ENCODE measurements at places on chromosomes 1 and 21.

- no peak for DNase-seq
Observed at GRCh38 chr1:234427950-234428646, 50.9 kb downstream of the TARBP1 start.

DNA sequence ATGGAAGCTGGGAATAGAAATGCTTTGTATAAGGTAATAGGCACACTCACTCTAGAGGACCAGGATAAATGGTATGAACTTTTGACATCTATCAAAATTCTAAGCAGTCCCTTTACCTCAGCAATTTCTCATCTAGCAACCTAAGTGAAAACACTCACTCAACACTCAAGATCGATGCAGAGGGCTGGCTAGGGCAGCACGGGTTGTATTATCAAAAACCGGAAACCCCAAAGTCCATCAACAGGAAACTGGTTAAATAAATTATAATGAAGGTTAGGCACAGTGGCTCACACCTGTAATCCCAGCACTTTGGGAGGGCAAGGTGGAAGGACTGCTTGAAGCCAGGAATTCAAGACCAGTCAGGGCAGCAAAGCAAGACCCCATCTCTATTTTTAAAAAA is 9.4 kb downstream of the USP48 start:
- no peak for DNase-seq

- no peak for DNase-seq
Observed at GRCh38 chr1:31792116-31792515, 23.7 kb downstream of the SPOCD1 start.

GRCh38 chr1:47208374-47208850 is 18.6 kb upstream of the PDZK1IP1 start:
- DNase-seq, result no peak

- no peak for DNase-seq
Observed at GRCh38 chr1:61487801-61488200, 237.1 kb downstream of the TM2D1 start.

- no peak for DNase-seq
Observed at GRCh38 chr1:85569737-85570404, 10.7 kb upstream of the CCN1 start.

- no peak for DNase-seq
Observed at GRCh38 chr1:158310623-158311022, 20.7 kb downstream of the CD1B start.

DNA sequence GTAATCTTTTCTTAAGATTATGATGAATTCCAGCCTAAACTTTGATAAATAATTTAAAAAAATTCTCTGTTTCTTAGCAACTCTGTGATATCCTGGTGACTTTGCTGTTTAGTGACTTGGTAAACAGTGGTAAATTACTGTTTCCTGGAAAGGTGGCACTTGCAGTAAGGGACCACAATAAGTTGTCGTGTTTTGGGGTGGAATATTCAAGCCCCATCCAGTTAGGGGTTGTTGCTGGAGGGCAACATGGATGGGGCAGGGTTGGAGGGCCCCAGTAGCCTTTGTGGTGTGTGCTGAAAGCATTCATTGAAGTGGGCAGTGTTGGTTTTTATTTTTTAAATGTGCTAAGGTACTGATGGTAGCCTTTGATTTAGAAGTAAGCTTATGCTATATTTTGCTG is 30.3 kb downstream of the PRDM2 start:
- no peak for DNase-seq

GRCh38 chr21:28325618-28326017 is 667.1 kb downstream of the LTN1 start:
- DNase-seq, result no peak

DNA sequence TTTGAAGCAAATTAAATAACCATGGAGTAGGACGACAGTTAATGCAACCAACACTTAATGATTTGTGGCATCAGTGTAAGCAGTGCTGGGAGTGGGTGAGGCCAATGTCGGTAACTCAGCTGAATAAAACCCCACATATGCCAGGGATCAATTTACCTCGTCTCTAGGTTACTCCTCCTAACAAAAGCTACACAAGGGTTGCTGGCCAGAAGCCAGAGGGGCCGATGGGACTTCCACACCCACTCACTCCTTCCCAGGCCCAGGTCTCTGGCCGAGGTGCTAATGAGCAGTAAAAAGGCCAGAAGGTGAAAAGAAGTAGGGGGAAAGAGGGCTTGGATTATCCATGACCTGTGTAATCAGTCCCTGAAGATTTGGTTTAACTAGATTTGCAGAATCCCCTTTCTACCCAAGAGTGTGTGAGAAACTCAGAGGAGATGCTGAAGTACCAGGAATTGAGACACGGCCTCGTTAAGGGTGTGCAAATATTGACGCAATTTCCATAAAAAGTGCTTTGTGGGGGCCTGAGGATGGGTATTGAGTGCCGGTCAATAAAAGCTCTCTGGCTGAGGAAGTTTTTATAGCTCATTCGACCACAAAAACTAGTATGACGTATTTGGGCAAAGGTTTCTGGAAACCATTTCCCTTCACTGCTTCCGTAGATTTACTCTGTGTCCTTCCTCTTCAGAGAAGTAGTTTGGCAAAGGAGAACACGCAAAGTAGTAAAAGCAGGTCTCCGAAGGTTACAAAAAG is 145.5 kb downstream of the TBX15 start:
- DNase-seq, result no peak

- no peak for DNase-seq
Observed at GRCh38 chr1:155649676-155650075, 38.9 kb downstream of the YY1AP1 start.

DNA sequence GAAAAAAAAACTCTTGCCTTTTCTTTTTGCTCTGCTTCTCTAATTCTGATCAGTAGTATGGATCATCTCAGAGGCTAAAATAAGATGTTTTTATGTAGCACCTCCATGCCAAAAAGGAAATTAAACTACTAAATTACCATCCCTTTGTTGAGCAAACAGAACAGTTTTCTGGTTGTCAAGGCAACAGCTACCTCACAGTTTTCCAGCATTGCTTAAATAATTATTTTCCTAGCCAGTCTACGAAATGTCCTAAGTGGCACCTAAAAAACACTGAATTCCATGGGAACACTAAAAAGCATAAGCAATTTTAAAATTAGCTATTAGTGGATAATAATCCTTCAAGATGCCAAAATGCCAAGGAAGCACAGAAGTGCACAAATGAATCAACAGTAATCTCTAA is 61.7 kb downstream of the ARID4B start:
- DNase-seq, result no peak

DNA sequence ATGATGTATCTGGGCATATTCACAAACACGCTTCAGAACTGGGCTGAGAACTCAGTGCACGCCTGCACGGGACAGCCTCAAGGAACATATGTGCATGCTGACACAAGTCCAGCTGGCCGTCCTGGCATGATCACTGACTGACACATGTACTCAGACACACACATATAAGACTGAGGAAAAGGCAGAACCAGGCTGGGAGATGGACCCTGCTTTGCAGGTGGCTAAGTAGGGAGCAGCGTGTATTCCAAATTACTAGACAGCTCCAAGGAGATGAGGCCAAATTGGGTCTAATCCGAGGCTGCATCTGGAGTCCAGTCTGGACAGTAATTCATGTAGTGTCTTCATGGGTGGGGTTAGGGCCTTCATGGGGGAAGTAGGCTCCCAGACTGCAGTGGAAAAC is 41.4 kb upstream of the GJB5 start:
- no peak for DNase-seq

DNA sequence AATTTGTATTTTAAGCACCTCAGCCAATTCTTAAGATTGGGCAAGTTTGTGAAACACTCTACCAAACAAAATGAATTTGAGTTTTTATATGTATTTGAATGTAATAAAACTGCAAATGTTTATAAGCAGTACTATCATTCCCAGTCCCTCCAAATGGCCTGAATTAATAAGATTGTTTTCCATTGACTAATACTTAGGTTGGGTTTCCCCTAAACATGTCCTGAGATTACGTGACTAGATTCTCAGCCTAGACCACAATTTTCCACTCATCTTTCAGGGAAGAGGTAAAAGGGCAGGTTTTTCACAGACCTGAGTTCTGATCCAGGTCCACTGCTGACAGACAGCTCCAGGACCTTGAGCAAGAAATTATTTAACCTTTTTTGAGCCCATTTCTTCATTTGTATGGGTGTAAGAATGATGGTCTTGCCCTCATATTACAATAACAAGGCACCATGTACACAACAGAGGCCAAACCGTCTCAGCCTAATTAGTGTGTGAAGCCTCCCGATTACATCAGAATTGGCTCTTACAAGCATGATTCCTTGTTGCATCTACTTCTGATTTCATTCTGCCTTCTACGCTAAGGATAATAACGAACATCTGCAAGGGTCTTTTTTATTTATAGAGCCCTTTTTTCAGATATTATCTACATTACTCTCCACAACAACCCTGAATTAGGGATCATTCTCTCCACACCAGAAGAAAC is 51.2 kb downstream of the BEND5 start:
- DNase-seq, result no peak

DNA sequence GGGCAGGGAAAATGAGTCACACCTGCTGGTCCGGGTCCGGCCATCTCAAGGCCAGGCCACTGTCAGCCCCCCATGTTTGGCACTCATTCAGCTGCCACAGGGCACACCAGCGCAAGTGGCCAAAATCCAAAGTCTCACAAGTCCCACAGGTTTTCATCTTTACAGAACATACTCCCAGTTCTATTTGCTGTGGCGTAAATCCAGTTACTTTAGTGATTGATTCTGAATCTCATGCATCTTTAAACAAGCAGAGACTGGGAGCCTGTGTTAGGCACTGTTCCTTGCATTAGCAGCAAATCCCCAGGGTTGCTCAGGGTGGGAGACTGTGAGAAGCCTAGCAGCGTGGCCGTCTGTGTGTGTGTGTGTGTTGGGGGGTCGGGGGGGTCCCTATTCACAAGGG is 1.1 kb upstream of the SLC2A5 start:
- no peak for DNase-seq

GRCh38 chr1:90715309-90715708 is 1.8 kb downstream of the BARHL2 start:
- no peak for DNase-seq

DNA sequence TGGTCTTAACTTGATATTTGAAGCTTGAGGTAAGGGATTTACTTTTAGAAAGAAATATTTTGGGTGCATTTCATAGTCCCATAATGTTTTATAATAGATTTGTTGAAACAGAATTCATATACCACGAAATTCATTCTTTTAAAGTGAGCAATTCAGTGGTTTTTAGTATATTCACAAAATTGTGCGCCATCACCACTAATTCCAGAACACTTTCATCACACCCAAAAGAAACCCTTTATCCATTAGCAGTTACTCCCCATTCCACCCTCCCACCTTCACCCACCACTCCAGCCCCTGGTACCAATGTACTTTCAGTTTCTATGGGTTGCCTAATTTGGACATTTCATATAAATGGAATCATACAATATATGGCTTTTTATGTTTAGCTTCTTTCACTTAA is 38.9 kb upstream of the DMRTB1 start:
- DNase-seq, result no peak

DNA sequence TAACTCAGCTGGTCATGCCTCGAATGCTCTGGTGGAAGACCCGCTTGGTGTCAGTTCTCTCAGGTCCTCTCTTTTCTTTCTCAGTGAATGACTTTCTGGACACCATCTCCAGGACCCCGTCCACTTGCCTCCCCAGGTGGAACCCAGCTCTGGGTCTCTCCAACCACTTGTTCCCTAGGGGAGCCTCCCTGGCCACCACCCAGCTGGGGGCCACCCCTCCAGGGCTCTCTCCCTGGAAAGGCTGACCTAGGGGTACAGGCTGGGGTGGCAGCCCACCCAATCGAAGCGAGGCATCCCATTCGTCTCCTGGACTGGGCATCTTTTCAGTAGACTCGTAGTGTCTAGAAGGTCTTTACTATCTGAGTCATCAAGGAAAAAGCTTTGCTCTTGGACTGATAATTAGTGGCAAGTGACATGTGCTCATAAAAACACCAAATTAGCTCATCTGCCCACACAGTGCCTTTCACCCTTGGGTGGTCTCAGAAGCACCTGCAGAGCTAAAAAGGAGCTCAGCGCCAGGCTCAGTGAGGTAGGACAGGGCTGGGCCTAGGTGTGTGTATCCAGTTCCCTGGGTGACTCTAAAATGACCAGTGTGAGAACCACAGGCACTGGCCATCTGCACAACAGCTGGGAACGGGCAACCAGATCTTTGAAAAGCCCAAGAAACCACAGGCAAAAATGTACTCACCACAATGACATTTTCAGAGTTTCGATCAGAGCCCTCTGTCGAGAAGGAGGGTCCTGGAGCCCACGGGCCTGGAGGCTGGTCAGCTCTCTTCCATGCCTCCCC is 2.4 kb upstream of the PDXK start:
- DNase-seq, result no peak

GRCh38 chr1:52288286-52288685 is 77.7 kb downstream of the CC2D1B start:
- DNase-seq, result no peak

DNA sequence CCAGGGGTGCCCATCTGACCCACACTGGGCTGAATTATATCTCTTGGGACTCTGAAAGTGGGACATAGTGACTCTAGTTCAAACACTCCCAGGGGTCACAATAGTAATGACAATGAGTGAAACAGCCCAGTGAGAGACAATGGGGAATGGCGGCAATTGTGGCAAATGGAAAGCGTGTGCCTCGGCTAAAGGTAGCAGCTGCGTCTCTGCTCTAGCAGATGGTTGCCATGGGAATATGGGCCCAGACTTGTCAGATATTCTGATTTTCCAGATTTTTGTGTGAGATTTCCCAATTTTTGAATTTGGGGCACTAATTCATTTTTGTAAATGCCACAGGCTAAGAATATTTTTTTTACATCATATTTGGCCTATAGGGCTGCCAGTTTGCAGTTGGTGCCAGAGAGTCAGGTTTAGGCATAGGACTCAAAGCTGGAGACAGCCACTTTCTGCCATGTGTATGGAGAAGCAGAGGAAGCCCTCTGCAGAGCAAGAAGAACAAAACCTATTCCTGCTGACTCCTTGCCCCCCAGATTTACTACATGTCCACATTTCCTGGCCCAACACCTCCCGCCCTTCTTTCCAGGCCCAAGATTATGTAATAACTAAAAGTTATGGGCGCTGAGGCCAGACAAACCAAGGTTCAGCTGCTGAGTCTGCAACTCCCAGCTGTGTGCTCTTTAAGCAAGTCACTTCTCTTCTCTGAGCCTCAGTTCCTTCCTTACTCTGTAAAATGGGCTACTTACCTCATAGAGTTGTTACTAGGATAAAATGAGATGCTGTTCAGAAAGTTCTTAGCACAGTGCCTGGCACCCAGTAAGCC is 21.6 kb upstream of the PTP4A2 start:
- no peak for DNase-seq

DNA sequence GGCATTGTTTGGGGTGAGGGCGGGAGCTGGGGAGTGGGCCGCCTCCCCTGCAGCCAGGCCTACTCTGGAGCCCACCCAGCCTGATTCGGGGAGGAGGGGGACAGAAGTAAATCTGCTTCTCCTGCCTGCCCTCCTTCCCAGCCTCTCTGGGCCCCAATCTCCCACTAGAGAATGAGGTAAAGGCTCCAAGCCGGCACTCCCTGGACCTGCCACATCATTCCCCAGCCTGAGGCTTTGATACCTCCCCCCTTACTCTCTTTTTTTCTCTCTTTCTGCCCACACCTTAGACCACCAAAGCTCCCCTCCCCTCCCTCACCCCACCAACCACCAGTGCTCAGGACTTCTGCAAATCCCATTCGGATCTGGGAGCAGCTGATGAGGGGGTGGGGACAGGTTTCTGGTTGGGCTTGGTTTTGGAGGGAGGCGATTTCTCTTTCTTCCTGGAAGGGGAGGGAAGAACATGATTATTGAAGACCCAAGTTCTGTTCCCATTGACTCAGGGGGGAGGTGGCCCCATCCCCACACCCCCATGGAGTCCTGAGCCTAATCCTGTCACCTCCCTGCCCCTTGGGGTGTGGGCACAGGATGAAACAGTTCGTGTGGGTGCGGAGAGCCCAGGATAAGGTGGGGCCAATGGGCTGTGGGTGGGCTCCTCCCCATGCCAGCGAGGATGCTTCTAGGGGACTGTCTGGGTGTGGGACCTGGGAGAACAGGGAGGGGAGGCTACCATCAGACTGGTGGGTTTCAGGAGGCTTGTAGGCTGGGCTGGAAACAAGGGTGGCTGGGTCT is 1.3 kb downstream of the MAP7D1 start:
- no peak for DNase-seq

Measured in CD4-positive, alpha-beta T cell (primary cell).